Activated CD4-positive, alpha-beta memory T cell treated with anti-CD3 and anti-CD28 coated beads, Interleukin-2, amount 10 ng/mL, durations not matched to agents 7 days and 5 days (primary cell): ENCODE measurements at places on chromosomes 1 and 21. TPM values are rescaled to one million over a fixed set of nuclear protein-coding genes. Genes with fewer than 3 reads are reported as not detected.

Gene TEDDM1
- total RNA-seq: not detected

DNA sequence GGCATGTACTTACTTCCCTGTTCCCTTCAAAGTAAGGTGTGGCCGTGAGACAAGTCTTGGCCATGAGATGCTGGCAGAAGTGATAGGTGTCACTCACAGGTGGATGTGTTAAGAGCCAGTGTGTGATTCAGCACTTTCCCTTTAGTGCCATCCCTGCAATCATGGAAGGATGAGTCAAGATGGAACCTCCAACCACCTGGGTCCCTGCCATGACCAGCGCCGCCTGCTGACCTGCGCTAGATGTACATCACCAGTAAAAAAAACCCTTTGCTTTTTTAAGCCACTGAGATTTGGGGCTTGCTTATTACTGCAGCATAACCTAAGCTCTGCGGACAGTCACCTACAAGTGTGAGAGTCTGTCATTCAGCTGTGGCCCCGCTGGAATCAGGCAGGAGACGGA is 71.7 kb downstream of the TOMM20 start:
- no peak for DNase-seq

DNA sequence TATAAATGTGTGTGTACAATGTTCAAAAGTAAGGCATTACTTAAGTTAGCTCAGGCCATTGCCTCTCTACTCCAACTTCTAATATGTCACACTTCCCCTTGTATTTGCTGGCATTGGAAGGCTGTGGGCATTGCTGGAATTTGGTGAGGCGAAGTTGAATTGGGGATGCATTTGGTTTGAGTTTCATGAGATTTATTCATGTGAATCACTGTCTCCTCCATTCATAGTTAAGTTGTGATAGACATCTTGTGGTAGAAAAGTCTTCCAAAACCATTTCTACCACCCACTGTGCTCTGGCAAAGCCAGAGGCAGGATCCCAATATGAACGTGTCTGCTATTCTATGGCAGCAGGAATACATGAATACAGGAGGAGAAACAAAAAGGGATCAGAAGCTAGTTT is 397.8 kb upstream of the USP24 start:
- no peak for DNase-seq

GRCh38 chr1:52599236-52599635 is 2.9 kb upstream of the GPX7 start:
- no peak for DNase-seq

Gene ERVH48-1
- total RNA-seq: not detected

GRCh38 chr1:158999316-159000069 is 10.2 kb upstream of the IFI16 start:
- no peak for DNase-seq
